Stimulated activated CD4-positive, alpha-beta T cell treated with anti-CD3 and anti-CD28 coated beads, Interleukin-12 subunit alpha, Interleukin-12 subunit beta, amount 100 ng/mL, for 4 hours (primary cell): ENCODE measurements at places on chromosomes 4 and X.

- no peak for DNase-seq
Observed at GRCh38 chr4:107845681-107846080, 20.9 kb downstream of the SGMS2 start.

- DNase-seq = no peak
Observed at GRCh38 chrX:118583781-118584180, 88.2 kb downstream of the DOCK11 start.

DNA sequence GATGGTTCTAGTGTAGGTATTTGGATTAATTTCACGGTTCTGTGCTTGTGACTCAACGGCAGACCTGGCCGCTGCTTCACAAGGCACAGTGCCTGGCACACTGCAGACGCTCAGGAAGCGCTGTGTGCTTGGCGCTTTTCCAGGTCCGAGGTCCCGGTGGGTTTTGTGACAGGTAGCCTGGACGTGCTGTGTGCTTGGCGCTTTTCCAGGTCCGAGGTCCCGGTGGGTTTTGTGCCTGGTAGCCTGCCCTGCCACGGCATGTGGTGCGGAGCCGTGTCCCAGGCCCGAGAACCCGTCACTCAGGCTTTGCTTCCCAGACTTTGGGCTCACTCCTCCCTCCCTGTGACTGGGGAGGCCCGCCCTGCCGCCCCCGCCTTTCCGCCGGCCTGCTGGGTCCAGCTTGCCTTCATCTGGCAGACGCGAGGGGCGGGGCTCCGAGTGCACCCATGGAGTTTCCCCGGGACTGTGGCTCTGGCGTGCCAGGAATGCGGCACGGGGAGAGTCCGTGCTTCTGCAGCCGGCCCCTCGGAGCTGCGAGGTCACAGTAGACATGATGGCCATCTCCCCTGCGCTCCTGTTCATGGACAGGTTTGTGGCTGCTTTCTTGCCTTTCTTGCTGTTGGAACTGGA, 44.2 kb downstream of the TBC1D14 start:
- DNase-seq = no peak

DNA sequence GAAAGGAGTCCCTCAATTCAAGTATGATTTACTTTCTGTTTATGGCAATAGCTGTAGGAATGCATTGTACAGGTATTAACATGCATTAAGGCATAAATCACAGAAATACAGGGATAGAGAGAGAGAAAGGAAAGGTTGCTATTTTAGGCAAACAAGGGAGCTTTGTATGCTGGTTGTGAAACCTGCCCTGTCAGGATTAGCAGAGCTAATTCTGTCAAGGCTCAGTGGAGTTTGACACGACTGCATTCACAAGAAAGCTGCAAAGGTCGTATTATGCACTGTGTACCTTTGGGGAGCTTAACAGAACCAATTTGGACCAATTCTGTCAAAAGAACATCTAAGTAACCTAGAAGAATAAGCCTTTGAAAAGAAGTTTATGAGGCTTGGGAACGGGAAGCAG, 239.3 kb downstream of the GRIA2 start:
- no peak for DNase-seq

DNA sequence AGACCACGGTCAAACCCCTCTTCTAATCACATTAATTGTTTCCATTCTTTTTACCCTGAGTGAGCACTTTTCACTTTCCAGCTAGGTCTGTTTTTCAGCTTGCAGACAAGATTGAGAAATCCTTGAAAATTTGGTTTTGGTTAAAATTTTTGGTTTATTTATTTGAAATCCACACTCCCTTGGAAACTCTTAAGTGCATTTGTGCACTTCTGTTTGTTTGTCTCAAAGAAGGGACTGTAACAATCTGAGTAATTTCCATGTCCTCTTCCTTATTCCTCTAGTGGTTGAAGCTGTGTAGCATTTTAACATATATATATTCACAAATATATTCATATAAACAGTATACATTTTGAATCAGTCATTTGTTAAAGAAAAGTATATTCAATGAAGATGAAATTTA, 333.3 kb downstream of the ANK2 start:
- DNase-seq = no peak

DNA sequence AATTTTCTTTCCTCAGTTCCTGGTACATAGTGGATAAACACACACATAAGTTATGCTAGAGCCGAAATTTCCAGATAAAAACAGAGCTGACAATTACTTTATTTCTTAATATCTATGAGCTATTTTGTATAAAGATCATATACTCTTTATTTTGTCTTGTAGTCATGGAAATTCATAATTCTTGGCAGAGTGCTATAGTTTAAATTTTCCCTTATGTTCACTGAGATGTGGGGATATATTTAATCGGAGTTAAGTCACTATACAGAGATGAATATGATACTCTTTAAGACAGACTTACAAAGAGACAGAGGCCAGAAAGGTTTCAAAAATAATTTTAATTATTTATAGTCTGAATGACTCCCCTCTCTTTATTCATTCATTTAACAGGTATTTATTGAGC, 89.7 kb downstream of the PPEF1 start:
- no peak for DNase-seq

- DNase-seq = no peak
Observed at GRCh38 chr4:171650543-171650942, 162.7 kb upstream of the GALNTL6 start.

GRCh38 chrX:24175276-24175675, 25.7 kb downstream of the ZFX start:
- DNase-seq = no peak

DNA sequence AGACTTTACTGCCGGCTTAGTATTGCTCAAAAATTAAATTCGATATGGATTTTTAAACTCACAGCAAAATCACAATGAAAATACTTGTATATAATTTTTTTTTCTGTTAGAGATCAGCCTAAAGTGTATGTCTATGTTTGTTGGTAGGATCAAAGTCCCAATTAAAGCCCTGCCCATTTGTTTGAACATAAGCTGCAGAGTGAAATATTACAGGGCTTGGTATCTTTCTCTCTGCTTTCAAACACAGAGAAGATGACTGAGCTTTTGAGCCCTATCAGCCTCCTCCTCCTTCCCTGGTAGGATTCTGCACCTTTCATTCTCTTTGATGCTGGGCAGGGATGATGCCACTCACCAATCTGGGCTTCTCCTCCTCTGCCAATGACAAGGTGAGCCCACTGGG, 345.4 kb downstream of the PPP1R2C start:
- no peak for DNase-seq

- DNase-seq = no peak
Observed at GRCh38 chr4:87112063-87112462, 108.4 kb downstream of the KLHL8 start.

GRCh38 chrX:112769034-112769433, 71.6 kb downstream of the AMOT start:
- DNase-seq = no peak

- DNase-seq = no peak
Observed at GRCh38 chrX:13053171-13053570, 8.8 kb upstream of the FAM9C start.

DNA sequence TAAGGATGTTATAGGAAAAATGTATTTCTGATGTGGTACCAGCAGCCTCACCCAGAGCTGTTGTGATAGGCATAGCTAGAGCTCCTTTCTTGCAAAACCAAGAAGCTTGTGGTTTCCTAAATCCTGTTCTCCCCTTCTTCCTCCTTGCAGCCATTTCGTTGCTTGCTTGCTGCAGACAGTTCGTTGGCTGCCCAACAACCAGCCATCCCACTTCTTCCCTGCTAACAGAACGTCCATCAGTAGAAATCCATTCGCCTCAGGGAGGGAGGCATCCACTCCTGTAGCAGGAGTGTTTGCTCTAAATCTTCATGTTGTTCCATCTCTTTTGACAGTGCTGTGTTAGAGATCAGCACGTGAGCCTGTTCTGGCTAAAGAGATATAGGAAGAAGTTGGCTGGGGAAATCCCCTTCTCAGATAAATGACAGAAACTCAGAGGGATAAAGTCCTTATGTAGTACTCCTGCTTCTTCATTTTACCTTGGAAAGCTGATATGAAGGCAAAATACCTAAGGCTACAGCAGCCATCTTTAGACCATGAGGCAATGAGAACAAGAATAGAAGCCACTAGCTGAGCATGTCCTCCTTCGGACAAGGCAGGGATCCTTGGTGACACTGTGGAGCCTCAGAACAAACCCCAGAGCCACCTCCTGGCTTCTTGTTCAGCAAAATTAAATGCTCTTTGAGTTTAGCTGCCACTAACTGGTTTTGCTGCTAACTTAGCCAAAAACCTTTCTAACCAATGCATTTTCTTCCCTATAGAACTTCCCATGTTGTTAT, 68.4 kb upstream of the RELL1 start:
- DNase-seq = no peak

DNA sequence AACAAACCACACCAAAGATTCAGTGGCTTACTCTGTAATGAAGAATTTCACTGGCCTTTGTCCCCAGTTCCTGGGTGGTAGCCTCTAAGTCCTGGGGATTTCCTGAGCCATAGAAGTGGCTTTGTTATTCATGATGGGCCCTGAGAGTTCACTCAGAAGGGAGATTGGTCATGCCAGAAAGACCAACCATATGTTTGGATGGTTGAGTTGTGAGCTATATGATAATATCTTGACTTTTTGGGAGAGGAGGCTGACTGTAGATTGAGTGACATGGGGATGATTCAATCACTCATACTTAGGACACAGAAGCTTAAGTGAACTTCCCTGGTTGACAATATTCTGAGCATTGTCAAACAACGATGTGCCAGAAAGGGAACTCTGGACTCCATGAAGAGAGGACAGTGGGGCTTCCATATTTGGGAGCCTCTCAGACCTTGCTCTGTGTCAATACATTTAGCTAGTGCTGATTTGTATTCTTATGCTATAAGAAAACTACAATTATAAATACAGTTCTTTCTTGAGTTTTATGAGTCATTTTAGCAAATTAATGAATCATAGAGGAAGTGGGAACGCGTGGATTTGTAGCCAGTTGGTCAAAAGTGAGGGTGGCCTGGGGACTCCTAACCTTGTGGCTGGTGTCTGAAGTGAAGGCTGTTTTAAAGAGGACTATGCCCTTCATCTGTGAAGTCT, 392.0 kb downstream of the GBA3 start:
- no peak for DNase-seq
